Renal pelvis (tissue), 12 donors: ENCODE measurements at places on chromosomes 4 and X. TPM values are rescaled to one million over a fixed set of nuclear protein-coding genes. Genes with fewer than 3 reads are reported as not detected.

The F8A2 gene
- polyA plus RNA-seq: not detected

The BEND2 gene
- polyA plus RNA-seq: 0.06 TPM

The MAGEA2 gene
- not detected for polyA plus RNA-seq

The SPANXN4 gene
- polyA plus RNA-seq: not detected

The GPRASP2 gene
- polyA plus RNA-seq: 37.0 TPM

The REPS2 gene
- polyA plus RNA-seq: 18.9 TPM

The TFE3 gene
- polyA plus RNA-seq: 38.9 TPM

The SLC6A14 gene
- 0.06 TPM for polyA plus RNA-seq

The SLC34A2 gene
- polyA plus RNA-seq: 30.0 TPM

The SHOX gene
- 0.30 TPM for polyA plus RNA-seq

The TSPAN6 gene
- polyA plus RNA-seq: 158 TPM

The SH3D19 gene
- 24.7 TPM for polyA plus RNA-seq

The POU4F2 gene
- not detected for polyA plus RNA-seq

The DGKK gene
- 11.5 TPM for polyA plus RNA-seq

The HEPH gene
- 39.6 TPM for polyA plus RNA-seq

The MORC4 gene
- 20.8 TPM for polyA plus RNA-seq

The TMPRSS11A gene
- not detected for polyA plus RNA-seq

The ARMCX4 gene
- 31.4 TPM for polyA plus RNA-seq

The NOX1 gene
- polyA plus RNA-seq: 0.50 TPM

The GLRA2 gene
- 0.34 TPM for polyA plus RNA-seq

The CYSLTR1 gene
- polyA plus RNA-seq: 1.9 TPM

The DSPP gene
- 0.04 TPM for polyA plus RNA-seq

The BTK gene
- polyA plus RNA-seq: 2.0 TPM

The ADRA2C gene
- polyA plus RNA-seq: 14.2 TPM

The PLAC8 gene
- polyA plus RNA-seq: 2.9 TPM

The OPRPN gene
- polyA plus RNA-seq: not detected

The DIPK2B gene
- 8.1 TPM for polyA plus RNA-seq

The TAF9B gene
- polyA plus RNA-seq: 49.0 TPM

The TLR1 gene
- polyA plus RNA-seq: 3.4 TPM

The SPON2 gene
- 14.7 TPM for polyA plus RNA-seq

The PDE6B gene
- 46.4 TPM for polyA plus RNA-seq

The BEX1 gene
- polyA plus RNA-seq: 63.4 TPM
